ENCODE measurements at places on chromosomes 2 and 18.
A peak's percentile ranks its signal among the peaks of the same experiment; 100 is the strongest.

GRCh38 chr2:111057721-111058120 lies 63.0 kb upstream of the BCL2L11 start:
- no peak for DNase-seq

- no peak for DNase-seq
Observed at GRCh38 chr2:120424274-120424796, 78.4 kb downstream of the INHBB start.

- DNase-seq: no peak
Observed at GRCh38 chr18:27223526-27224291, 38.6 kb upstream of the CHST9 start.

GRCh38 chr18:51153659-51154371 lies 43.7 kb downstream of the MEX3C start:
- DNase-seq: peak; percentile 19

DNA sequence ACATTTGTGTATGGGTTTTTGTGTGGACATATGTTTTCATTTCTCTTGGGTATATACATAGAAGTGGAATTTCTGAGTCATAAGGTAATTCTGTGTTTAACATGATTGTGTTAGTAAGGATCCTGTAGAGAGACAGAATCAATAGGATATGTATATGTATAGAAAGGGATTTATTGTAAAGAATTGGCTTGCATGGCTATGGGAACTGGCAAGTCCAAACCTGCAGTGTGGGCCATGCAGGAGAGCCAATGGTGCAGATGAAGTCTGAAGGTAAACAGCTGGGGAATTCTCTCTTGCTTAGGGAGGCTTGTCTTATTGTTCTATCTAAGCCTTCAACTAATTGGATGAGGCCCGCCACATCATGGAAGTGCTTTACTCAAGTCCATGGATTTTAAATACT lies 39.2 kb upstream of the IL1R2 start:
- DNase-seq: no peak

- DNase-seq: no peak
Observed at GRCh38 chr2:176018708-176019107, 16.6 kb upstream of the LNPK start.

DNA sequence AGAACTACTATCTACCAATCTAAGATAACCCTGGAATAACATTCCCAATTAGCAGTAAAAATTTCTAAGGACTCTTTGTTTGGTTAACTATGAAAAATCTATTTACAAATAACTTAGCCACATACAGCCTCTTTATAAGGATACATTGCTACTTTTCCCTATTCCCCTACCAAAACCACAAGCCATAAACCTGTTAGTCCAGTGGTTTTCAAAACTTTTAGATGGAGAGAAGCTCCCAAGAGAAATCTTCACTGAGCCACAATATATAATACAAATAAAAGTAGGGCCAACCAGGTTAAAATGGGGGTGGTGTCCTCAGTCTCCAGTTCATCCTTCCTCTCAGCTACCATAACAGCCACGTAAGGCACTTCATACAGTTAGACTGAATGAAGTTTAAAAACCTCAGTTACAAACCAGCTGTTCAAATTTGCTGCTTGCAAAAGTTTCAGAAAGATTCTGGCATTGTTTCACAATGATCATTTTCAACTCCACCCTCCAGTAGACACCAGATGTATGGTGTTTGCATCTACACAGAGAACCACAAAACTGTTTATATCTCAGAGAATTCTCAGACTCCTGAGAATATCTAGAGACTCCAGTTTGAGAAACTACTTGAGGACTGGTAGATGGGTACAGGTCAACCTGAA lies 26.0 kb downstream of the SOS1 start:
- no peak for DNase-seq

GRCh38 chr2:71605173-71605641 lies 151.8 kb downstream of the DYSF start:
- DNase-seq: no peak

DNA sequence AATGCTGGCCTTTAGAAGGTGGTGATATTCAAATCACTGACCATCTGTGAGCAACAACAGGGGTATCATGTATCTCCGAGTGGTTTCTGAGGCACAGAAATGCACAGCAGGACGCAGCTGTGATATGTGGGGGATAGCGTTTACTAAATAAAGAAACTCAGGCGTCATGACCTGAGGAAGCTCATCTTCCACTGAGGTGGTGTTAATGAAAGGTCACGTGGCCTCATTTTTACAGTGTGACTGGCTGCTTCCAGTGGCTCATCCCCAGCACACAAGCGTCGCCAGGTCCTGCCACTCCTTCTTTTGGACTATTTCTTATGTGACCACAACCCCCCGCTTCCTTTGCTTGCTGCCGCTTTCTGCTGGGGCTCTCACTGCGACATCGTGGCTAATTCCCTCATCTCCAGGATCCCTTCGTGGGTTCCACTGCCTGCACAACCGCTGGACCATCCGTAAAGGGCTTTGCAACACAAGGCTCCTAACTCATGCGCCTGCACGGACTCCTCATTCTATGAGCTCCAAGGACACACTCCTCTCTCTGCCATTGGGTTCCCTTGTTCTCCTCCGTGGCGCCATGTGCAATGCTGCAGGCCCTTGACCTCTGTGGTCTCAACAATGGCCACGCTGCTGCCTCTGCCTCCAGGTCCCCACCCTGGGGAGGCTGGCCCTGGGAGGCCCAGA lies 109.3 kb downstream of the MBP start:
- DNase-seq: no peak

DNA sequence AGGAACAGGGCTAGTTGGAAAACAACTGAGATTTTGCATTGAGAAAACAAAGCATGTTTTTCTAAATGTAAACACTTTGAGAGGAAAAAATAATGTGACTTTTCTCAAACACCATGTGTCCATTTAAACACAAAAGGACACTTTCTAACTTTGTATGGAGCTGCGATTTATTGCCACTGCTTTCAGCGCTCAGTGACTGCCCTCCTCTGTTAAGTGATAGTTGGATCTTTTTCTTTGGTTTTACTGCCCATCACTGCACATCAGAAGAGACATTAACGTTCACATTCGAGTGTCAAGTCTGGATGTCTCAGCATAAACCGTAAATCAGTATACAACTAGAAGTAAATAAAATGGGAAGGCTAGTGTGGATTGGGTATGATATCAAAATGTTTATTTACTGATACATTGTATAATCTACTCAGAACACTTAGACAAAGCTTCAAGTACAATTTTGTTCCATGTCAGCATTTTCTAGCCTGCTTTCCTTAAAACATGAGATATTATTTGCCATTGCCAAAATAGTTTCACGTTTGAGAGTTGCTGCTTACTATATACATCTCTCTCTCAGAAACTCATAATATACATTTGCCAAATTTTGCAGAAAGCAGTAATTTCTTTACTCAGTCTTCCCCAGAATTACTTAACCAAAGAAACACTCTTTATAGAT lies 237.6 kb downstream of the IKZF2 start:
- DNase-seq: no peak
